ENCODE measurements at places on chromosomes 7 and 10.

DNA sequence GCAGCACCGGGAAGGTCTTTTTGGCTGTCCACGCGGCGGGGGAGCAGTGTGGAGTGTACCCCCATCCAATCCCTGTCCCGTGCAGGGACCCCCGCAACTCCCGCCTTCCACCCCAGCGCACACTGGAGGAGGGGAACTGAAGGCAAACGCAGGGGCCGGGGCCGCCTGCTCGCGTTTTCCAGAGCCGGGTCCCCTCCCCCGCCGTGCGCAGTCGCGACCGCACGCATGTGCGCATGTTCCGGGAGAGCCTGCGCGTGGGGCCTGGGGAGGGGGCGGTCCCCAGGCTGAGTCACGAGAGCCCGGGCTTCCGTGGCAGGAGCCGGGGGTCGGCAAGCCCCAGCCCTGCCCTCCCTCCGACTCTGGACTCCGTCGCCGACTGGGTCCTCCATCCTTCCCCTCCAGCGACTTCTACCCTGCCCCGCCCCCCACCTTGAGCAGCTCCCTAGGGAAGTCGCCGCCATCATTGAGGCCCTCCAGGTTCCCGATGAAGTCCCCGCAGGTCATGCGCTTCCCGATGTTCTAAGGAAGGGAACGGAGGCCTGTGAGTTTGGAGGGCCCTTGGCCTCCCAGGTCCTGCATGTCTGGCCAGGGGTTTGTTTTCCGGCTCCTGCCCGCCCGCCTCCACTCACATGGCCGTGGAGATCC is 8.0 kb downstream of the PSD start:
- DNase-seq = no peak

- DNase-seq = no peak
Observed at GRCh38 chr7:132251327-132251659, 325.0 kb downstream of the PLXNA4 start.

- peak; percentile 70 for DNase-seq
Observed at GRCh38 chr10:130109796-130110245, 809 bp downstream of the C10orf143 start.

DNA sequence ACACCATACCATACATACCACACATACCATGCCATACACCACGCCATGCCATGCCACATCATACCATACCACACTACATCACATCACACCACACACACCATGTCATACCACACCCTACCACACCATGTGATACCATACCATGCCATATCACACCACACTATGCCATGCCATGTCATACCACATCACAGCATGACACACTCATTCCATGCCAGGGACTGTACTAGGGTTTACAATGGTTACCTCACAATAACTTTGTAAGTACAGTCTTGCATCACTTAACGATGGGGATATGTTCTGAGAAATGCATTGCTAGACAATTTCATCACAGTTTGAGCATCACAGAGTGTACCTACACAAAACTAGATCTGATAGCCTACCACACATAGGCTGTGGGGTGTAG is 14.5 kb downstream of the PYROXD2 start:
- no peak for DNase-seq

GRCh38 chr10:114103284-114103683 is 59.6 kb downstream of the ADRB1 start:
- DNase-seq = no peak

DNA sequence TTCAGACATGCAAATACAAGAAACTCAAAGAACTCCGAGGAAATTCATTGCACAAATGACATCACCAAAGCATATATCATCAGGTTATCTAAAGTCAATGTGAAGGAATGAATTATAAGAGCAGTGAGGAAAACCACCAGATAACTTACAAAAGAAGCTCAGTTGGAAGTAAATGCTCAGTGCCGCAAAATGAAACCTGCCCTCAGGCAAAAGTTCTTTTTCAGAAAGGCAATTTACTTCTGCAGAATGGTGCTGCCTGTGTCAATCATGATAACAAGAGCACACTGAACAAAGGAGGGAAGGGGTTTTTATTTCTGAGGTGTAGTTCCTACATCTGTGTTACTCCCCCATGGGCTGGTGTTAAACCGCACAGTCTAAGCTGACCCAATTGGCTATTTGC is 550.6 kb upstream of the SEMA3D start:
- no peak for DNase-seq

DNA sequence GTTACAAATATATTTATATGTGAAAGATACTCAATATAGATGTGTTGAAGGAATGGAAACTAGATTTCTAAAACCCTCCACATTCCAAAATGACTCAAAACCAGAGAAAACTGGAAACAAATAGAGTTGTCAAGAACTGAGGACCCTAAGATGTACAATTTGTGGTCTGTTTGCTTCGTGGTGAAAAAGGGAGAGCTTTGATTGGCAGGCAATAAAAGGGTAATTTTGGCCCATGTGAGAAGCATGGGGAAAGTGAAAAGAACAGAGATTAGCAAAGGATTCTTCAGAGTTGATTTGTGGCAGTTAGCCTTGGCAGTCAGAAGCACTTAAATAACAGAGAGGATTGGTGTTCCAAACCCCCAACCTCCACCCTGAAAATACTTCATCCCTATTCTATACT is 37.1 kb upstream of the DKK1 start:
- DNase-seq = no peak

DNA sequence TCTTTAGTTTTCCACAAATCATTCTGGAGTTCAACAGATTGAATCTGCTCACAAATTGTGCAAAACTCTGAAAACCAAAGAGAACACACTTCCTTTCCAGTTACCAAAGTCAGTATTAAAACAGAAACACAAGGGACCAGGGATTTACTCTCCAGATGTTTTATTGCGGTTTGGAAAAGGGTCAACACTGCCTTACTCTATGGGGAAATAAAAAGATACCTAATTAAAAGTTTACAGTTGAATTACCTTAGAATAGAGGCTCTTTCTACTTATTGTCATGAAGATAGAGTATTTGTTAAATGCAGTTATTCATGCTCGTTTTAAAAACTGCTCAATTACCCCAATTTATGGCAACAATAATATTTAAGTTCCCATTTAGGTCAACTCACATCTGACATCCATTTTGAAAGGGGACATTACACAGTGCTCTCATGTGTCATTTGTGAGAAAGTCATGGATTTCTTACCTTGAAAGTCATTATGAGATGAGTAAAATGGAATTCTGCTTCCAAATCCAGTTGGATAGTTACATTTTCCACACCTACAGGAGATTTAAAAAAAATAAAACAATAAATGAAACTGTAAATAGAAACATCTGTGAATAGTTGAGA is 8.4 kb downstream of the LAMB1 start:
- no peak for DNase-seq

DNA sequence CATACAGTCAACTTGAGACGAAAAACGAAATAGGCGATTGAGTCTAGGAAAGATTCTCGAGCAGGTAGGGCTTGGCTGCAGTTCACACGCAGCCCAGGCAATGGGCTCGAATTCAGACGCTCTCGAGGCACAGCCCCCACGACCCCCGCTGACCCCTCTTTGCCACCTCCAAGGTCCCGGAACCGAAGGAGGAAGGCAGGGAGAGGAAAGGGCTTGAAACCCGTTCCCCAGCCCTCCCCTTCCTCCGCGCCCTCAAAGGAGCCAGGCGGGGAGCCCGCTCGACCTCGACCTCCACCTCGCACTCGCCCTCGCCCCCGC is 441 bp downstream of the CCDC186 start:
- no peak for DNase-seq

DNA sequence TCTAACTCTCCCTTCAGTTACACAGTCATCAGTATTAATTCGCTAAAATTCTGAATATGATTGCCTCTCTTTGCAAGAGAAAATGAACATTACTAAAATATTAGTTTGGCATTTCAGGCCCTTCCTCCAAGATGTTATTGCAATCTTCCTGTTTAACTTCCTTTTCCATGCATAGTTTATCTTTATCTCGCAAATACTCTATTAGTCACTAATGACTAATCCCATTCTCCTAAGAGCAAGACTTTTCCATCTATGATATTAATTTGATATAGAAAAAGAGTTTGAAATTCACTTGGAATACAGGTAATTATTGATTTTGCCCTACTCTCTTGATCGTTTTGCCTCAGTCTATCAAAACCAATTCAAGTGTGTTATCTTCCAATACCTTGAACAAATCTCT is 41.8 kb upstream of the SEMA3A start:
- DNase-seq = no peak

- DNase-seq = no peak
Observed at GRCh38 chr7:120274482-120274881, 1.5 kb downstream of the KCND2 start.

- no peak for DNase-seq
Observed at GRCh38 chr7:100465299-100465698, 1.2 kb upstream of the SPACDR start.

DNA sequence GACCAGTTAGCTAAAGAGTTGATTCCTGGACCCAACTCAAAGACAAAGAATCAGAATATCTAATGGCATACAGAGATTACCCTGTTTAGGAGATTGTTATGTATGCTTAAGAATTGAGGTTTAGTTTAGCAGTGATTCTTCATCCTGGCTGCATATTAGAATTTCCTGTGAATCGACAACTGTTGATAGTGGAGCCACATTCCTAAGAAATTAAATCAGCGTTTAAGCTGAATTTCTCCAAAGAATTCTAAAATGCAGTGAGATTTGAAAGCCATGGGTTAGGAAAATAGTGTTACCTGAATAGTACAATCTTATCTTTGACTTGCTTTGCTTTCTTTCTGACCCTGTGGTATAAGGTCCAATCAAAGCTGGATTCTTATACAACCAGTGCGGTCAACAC is 16.4 kb upstream of the FERD3L start:
- DNase-seq = no peak

- DNase-seq = no peak
Observed at GRCh38 chr10:104819731-104820130, 178.6 kb downstream of the SORCS3 start.

DNA sequence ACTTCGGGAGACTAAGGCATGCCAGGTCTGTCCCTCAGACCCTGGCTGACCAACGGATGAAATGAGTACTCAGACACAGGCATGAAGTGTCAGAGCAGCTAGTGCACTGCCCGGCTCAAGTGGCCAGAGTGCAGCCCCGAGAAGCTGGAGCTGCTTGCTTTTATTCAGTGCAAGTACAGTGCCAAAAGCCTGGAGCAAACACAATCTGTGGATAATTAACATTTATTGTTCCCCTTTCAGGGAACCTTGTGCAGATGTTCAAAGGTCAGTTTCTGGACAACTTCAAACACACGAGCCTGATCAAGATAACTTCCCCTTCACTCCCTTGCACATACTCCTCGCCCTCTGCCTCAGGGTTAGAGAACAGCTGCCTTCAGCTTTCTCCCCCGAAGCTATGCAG is 7.9 kb upstream of the ATE1 start:
- DNase-seq = no peak

- DNase-seq = no peak
Observed at GRCh38 chr7:101985057-101985902, 167.9 kb downstream of the CUX1 start.

Measured in stimulated activated CD4-positive, alpha-beta T cell treated with anti-CD3 and anti-CD28 coated beads, Interleukin-12 subunit alpha, Interleukin-12 subunit beta, amount 100 ng/mL, for 48 hours (primary cell).